ENCODE measurements at places on chromosomes 4 and X.
A peak's percentile ranks its signal among the peaks of the same experiment; 100 is the strongest.

DNA sequence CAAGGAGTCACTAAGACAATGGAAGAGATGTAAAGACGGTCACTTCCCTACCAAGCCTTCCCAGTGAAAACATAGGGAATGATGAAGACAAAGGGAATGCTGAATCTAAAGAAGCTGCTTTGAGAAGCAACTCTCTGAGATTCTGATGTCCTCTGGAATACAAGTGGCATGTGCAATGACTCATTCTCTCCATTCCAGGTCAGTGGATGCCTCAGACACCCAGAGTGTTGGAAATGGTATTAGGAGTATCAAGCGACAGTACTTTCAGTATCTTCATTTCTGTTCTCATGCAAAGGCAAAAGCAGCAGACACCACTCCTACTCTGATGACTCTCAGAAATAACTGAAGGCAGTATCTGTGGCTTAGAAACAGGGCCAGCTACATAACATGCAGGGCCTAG lies 102.6 kb downstream of the FSTL5 start:
- peak; percentile 3 for DNase-seq

GRCh38 chrX:118571836-118572235 lies 76.2 kb downstream of the DOCK11 start:
- DNase-seq: no peak

- DNase-seq: no peak
These were observed 1257.2 kb downstream of the ADGRL3 start for GRCh38 chr4:62457356-62457755.

- no peak for DNase-seq
These were observed 25.4 kb upstream of the AFAP1 start for GRCh38 chr4:7964890-7965662.

- no peak for DNase-seq
These were observed 24.7 kb downstream of the TMEM47 start for GRCh38 chrX:34632384-34632783.

GRCh38 chrX:100647095-100647494 lies 3.1 kb downstream of the SRPX2 start:
- no peak for DNase-seq

DNA sequence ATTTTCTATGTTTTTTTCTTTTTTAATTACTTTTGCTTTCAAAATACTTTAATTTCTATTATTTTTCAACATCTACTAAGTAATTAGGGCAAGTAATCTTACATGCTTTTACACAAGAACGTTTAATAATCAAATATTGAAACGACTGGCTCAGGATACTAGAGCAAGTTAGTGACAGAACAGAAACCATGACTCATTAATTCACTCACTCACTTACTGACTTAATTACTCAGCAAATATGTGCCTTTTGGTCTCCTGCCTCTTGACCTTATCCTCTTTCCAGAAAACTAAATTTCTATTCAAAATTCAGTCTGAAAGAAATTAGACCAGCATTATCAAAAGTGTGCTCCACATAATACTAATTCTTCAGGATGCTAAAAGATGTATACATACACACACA lies 314.9 kb upstream of the TEX13C start:
- no peak for DNase-seq

- no peak for DNase-seq
These were observed 29.5 kb downstream of the ANTXR2 start for GRCh38 chr4:80043541-80043940.

DNA sequence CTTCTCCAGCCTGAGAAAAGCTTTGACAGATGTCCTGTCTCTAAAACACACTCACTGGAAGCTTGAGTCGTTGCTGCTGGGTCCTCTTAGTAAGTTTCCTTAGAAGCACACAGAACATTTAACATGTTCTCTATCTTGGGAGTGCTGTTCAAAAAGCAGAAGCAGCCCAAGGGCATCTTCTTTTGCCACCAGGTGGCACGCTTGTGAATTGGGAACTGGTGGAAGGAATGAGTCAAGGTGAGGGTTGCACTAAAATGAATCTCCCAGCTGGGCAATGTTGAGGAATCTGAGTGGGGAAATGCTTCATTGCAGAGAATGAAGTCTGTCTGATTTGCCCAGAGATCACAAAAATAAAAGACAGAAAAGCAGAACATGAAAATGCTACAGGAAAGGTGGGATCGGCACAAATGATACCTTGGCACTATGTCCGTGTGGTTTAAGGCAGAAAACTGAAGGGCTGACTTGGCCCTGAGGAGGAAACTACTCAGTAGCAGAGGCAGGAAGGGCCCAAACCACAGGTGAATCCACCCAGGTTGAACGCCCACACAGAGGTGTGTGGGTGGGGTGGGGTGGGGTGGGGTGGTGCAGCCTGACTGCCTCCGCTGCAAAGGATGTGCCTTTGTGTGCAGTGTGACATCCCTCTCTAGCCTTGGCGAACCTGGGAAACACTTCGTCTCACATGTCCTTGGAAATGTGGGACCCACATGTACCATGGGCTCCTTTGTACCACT lies 26.0 kb downstream of the KIT start:
- no peak for DNase-seq

DNA sequence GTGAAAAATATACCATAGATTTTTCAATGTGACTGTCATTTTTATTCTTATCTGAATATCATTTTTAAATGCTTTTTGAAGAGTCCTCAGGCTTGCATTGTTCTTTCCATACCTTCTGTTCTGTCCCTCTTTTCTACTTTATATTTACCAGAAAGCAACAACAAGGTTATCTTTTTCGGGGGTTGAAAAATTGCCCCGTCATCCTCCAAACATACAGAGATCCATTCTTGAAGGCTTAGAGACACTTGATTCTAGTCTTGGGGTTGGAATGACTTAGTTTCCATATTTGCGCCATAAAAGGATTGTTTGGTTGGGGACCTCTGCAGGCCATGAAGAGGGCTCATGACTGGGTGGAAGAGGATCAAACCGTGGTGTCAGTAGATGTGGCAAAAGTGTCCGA lies 63.5 kb downstream of the FAM114A1 start:
- no peak for DNase-seq

DNA sequence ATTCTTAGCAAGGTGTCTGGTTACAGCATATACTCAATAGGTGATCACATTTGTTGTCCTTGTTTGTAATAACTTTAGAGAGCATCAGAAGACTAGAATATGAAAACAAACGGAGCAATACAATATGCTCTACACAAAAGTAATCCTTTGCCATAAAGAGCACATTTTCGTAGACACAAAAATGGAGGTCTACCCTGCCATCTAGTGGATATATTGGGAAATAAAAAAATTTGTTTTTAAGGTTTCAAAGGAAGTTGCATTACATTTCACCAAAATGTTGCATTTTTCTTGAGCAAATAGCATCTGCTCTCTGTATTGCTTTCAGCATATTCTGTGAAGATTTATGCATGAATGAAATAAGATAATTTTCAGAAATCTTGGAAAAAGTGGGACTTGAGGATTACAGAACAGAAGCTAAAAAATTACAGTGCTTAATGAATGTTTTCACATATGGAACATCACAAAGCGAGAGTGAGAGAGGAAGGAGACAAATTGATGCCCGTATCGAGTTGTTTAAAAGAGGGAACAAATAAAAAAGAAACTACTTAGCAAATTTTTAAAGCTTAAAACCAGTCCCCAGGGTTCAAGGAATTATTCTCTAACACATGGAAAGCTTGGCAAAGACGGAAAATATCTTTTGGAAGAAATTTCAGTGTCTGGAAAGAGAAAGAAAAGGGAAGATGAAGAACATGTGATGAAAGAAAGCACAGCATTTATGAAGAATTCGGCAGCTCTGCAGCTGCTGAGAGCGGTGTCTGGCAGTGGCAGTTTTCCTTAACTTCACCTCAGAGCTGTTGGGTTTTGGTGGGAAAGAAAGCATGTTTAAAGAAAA lies 390.1 kb downstream of the ANKRD50 start:
- peak; percentile 22 for DNase-seq

- DNase-seq: no peak
These were observed 10.2 kb downstream of the BEND2 start for GRCh38 chrX:18210470-18210869.

DNA sequence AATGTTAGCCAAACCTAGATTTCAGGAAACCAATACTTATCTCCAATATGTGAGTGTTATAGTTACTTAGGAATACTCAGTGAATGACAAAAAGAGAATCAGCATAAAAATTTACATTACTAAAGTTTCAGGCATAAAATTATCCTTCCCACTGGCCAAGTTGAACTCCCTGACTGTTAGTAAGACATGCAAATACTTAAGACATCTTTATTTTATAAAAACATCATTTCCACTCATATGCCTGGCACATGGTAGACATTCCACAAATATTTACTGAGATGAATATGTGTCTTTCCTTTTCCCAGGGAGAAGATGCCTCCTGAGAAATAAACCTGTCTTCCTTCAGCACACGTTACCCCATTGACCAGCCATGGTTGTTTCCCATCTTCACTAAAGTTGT lies 7.3 kb downstream of the VEGFD start:
- DNase-seq: no peak

- DNase-seq: no peak
These were observed 271.2 kb upstream of the AGA start for GRCh38 chr4:177713454-177713853.

DNA sequence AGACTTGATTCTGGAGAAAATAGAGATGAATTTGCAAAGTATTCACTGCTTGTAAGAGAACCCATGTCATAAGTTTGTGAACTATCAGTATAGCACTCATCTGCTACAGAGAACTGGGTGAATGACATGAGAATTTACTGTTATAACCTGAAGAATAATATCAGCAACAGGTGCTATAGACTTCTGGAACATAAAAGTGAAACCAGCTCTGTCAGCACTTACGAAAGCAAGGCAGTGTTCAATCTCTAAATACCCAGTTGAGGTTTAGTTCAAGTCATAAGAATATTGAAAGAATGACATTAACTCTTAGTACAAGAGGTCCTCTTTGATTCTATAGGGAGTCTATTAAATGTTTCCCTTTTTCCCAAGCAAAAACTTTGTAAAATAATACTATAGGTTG lies 232.9 kb upstream of the ANKRD50 start:
- no peak for DNase-seq

DNA sequence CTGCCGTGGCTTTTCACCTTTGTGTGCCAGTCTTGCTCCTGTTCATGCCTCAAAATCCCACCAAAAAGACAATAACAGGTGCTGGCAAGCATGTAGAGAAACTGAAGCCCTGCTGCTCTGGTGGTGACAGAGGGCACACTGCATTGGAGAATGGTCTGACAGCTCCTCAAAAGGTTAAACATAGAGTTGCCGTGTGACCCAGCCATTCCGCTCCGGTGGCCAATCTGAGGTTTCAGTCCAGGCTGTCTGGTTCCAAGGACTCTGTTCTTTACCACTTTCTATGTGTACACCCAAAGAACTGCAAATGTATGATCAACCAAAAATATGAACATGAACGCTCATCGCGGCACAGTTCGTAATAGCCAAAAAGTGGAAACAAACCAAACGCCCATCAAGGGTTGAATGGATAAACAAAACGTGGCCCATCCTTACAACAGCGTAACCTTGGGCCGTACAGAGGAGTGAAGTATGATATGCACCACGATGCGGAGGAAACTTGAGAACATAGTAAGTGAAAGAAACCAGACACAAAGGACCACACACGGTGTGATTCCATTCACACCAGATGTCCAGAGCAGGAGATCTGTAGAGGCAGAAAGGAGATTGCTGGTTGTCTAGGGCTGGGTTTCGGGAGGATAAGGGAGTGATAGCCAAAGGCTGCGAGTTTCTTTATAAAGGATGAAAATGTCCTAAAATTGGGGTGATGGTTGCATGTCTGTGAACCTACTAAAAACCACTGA lies 33.6 kb upstream of the WFS1 start:
- DNase-seq: no peak

GRCh38 chr4:184267206-184267608 lies 49.5 kb upstream of the ENPP6 start:
- no peak for DNase-seq

GRCh38 chrX:94633237-94633636 lies 959.2 kb downstream of the FAM133A start:
- DNase-seq: no peak

DNA sequence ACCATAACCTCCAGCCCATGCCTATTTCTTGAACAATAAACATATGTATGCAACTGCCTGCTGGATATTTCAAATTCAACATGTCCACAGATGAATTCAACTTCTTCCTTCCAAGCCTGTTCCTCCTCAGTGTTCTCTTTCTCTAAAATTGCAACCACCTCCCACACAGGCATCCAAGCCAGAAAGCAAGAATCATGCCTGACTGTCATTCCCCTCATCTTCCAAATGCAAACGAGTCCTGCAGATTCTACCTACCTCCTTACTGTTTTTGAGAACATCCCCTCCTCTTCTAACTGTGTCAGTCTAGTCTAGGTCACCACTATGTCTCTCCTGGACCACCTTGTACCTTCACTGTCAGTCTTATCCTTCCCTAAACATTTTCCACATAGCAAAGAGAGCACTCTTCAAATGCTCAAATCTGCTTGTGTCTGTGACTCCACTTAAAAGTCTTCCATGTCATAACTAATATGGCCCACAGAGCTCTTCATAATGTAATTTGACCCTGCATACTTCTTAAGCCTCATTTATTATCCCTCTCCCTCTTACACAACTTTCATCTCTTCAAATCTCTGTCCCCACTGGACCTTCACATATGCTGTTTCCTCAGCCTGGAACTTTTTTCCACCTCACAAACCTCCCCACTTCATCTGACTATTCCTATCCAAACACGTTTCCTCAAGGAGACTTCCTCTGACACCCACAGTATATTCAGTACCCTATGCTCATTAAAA lies 25.7 kb downstream of the MAPK10 start:
- no peak for DNase-seq

GRCh38 chr4:174828845-174829701 lies at the start of gene GLRA3:
Gene GLRA3, minus strand, starts transcription at chr4:174829247. Its CDS starts 436 bp downstream, at chr4:174828811.
- DNase-seq: peak; percentile 48

- no peak for DNase-seq
These were observed 22.2 kb downstream of the VSIG4 start for GRCh38 chrX:66017659-66018170.

DNA sequence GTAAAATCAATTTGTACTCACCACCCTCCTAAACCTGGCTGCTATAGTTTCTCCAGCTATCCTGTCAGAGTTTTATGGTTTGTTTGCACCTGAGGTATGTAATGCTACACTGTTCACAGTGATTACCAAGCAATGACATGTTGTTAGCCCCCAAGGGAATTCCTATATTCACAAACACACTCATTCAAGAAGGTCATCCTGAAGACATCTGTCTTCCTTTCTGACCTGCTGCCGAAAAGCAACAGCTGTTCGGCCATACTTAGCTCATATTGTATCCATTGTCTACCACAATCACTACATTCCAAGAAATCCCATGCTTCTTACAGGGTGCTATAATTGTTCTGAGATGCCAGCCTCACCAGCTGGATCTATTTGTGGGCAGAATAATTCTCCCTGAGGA lies 160.1 kb upstream of the GYPA start:
- no peak for DNase-seq

All from HTR-8/SVneo (cell line).